ELR (cell line): ENCODE measurements at places on chromosomes 7 and 10.

GRCh38 chr10:125878957-125879835, 1.9 kb downstream of the DHX32 start:
- peak; percentile 95 for DNase-seq

DNA sequence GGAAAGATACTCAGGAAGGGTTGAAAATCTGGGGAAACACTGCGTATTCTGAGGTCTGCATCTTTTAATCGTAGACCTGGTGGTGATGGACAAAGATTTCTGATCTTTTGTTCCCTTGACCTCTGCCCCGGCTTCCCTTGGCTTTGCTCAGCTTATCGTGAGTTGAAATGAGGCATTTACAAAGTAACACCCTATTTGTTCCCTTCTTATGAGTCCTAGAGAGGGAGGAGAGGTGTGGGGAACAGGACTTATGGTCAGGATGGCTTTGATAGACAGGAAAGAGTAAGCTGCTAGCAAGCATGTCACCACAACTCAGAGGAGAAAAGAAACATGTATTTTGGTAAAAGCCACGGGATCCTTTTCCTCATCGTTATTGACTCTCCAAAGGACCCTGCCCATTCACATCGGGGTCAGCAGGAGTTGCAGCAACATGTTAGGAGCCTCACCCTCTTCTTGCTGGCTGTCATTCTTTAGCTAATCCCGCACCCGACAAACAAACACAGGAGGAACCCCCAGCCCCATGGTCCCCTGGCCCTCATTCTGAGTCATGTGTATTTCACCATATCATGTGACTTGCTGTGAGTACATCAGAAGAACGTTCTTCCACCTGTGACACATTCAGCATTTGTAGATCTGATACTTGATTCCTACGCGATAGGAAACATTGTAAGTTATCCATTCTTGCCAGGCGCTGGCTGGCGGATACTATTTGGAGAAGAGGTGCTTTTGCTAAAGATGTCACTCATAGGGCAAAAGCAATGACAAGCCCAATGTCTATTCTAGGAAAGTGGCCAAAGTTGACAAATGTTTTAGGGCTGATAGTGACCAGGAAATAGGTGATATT, 170.1 kb downstream of the RTKN2 start:
- no peak for DNase-seq

GRCh38 chr10:116030576-116030975, 242.4 kb downstream of the GFRA1 start:
- no peak for DNase-seq

- DNase-seq: no peak
Measured at GRCh38 chr10:33154590-33154989, 179.9 kb downstream of the NRP1 start.

DNA sequence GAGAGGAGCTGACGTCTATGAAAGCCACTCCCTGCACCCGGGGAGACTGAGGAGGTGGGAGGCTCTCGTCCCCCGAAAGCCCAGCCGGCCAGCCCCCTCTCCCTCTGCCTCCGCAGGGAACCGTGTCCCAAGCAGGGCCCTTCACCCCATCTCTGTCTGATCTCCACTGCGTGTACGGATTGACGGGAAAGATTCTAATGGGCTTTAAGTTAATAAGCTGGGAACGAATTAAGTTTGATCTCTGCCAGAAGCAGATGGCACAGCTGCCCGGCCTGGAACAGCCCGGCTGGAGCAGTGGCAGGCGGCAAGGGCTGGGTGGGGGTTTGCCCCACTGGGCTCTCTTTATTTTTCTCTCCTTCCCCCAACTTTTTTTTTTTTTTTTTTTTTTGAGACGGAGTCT, 6.1 kb upstream of the SLC29A4 start:
- DNase-seq: no peak

- DNase-seq: no peak
Measured at GRCh38 chr10:126661356-126661755, 9.1 kb downstream of the C10orf90 start.

DNA sequence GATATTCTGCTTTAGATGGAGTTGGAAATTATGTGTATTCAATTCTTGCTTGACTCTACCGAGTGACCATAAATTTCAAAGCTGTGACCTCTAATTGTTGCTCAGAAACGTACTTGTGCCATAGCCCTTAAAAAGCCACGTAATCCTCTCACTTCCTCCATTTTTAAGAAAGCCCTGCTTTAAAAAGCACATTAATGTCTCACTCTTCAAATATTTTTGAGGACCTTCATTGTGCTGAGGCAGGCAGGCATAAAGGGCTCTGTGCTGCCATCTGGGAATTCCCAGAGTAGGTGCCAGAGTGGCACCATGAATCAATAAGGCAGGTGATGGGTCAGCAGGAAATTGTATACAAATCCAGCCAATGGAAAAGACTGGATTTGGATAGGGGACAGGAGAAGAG, 97.7 kb upstream of the FAM204A start:
- no peak for DNase-seq

DNA sequence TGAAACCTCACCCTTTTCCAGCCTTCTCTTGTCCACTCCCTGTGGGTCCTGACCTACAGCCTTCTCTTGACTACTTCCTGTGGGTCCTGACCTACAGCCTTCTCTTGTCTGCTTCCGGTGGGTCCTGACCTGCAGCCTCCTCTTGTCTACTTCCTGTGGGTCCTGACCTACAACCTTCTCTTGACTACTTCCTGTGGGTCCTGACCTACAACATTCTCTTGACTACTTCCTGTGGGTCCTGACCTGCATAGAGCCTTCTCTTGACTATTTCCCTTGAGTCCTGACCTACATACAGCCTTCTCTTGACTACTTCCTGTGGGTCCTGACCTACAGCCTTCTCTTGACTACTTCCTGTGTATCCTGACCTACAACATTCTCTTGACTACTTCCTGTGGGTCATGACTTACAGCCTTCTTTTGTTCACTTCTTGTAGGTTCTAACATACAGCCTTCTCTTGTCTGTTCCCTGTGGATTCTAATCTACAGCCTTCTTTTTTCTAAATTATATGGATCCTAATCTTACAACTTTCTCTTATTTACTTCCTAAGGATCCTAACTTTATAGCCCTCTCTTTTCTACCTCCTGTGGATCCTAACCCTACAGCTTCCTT, 36.5 kb downstream of the C10orf71 start:
- DNase-seq: no peak

GRCh38 chr7:23474094-23474828, 4.0 kb upstream of the IGF2BP3 start:
- DNase-seq: peak; percentile 99

GRCh38 chr7:116779216-116779615, 83.2 kb upstream of the CAPZA2 start:
- no peak for DNase-seq

GRCh38 chr7:24318326-24318725, 34.3 kb downstream of the NPY start:
- DNase-seq: no peak

DNA sequence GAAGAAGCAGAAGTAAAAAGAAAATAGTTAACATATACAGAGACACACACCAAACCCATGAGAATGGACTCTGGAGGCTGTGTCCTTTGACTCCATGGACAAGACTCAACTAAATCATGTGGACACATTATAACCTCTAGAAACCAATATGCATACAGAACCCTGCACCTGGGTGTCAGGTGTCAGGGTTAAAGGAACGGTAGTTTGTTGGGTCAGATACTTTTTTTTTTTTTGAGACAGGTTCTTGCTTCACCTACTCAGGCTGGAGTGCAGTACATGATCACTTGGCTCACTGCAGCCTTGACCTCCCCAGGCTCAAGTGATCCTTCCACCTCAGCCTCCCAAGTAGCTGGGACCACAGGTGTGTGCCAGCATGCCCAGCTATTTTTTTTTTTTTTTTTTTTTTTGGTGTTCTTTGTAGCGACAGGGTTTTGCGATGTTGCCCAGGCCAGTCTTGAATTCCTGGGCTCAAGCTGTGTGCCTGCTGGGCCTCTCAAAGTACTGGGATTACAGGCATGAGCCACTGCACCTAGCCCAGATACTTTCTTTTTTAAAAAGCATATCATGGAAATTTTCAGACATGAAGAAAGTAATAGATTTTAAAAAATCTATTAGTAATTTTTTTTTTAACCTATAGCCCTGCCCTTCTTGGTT, 31.3 kb downstream of the GALNT11 start:
- no peak for DNase-seq

DNA sequence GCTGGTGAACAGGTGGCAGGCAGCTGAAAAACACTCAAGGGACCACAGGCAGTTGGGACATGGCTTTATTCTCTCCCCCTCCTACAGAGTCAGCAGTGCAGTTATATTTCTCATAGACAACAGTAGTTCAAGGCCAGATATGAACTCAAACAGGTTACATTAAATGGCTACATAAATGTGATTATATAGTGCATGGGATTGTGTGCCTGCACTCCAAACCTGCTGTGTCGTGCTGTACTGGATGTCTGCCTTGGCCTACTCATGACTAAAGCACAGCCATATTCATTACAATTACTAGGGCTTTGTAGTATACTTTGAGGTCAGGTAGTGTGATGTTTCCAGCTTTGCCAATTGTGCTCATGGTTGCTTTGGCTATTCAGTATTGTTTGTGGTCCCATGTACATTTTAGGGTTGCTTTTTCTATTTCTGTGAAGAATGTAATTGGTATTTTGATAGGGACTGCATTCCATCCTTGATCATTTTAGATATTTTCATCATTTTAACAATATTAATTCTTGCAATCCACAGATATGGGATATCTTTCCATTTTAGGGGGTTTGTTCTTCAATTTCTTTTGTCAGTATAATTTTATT, 393.6 kb downstream of the CNTNAP2 start:
- DNase-seq: no peak

DNA sequence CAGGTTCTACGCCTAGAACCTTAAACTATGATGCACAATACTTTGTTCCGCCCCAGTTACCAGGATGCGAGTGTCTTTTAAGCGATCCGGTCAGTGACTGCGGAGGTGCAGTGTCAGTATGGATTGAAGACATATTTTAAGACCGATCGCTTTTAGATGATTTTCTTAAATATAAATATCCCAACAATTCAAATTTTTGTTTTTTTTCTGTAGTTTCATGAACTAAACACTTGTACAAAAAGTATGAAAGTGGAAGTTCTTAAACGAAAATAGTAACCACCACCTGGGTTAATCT, 835 bp downstream of the COMMD3 start:
- DNase-seq: peak; percentile 57

DNA sequence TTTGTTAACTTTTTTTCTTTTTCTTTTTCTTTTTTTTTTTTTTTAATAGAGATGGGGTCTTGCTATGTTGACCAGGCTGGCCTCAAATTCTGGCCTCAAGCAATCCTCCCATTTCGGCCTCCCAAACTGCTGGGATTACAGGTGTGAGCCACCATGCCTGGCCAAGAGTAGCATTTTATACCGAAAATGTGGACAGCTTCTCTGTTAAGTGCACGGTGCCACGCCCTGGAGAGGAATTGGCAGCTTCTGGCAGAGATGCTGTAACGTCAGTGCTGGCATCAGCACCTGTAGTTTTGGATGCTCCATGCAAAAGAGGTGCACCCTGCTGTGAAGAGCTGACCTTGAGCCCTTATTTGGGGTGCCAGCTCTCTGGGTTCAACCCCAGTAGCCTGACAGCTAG, 18.2 kb downstream of the IL15RA start:
- no peak for DNase-seq

DNA sequence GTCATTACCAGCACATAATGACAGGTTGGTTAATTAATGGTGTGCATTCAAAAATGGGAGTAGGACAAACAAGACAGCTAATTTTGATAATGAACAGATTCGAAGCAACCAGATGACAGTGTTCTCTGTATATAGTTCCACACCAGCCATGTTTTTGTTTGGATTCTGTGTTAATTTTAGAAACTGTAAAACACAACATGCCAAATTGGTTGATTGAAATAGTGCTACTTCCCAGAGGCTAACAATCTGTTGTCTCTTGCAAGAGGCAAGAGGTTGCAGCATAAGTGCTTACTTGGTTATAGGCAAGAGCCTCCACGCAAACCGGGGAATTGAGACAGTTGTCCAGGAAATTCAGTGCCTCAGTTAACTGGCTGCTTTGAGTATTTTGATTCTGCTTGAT, 170.2 kb upstream of the HABP2 start:
- no peak for DNase-seq

DNA sequence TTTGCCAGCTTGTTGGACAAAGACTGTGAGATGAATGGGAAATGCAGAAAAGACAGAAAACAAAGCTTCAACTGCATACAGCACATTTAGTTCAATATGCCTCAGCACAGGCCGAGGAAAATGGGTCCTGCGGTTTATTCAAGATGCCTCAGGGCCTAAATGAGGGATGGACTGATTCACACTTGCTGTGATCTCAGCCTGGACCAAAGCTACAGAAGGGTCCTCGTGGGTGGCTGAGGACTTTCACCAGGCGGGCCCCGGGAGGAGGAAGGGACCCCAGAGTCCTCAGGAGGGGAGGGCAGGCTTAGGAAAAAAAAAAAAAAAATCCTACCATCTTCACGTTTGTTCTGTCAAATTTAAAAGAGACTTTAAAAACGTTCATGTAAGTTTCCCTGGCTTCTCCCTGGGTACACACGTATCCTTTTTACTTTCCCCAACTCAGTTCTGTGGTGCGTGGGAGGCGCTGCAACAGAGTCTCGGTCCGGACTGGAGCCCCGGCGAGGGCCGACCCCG, 624 bp upstream of the ZNF783 start:
- DNase-seq: peak; percentile 91

- no peak for DNase-seq
Measured at GRCh38 chr10:101781655-101781983, 1.6 kb downstream of the NPM3 start.

DNA sequence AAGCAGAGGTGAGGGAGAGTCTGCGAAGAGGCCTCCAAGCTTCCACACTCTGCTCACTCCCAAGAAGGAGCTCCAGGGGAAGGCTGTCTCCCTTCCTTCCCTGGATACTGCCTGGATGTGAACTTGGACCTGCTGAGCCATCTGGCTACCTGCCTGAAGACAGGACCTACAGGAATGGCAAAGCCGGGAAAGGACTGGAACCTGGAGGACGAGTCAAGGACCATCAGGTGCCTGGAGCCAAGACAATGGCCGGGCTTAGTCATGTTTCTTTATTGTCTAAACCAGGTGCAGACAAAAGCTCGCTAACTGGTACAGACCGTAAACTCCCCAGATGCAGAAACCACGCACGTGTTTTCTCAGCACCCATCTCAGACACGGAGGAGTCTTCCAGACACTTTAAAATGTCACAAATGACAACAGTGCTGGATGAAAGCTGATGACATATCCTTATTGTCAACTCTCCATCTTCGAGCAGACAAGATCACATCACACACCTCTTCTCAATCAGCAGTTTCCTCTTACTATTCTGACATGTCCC, 12.1 kb downstream of the ASB13 start:
- no peak for DNase-seq

GRCh38 chr7:24734306-24734705, 23.0 kb downstream of the GSDME start:
- no peak for DNase-seq

GRCh38 chr10:31140716-31141115, 109.1 kb upstream of the ZNF438 start:
- DNase-seq: no peak
